Cerebellum (tissue), 4 donors: ENCODE measurements at places on chromosomes 1 and 21. TPM values are rescaled to one million over a fixed set of nuclear protein-coding genes. Genes with fewer than 3 reads are reported as not detected.

DNA sequence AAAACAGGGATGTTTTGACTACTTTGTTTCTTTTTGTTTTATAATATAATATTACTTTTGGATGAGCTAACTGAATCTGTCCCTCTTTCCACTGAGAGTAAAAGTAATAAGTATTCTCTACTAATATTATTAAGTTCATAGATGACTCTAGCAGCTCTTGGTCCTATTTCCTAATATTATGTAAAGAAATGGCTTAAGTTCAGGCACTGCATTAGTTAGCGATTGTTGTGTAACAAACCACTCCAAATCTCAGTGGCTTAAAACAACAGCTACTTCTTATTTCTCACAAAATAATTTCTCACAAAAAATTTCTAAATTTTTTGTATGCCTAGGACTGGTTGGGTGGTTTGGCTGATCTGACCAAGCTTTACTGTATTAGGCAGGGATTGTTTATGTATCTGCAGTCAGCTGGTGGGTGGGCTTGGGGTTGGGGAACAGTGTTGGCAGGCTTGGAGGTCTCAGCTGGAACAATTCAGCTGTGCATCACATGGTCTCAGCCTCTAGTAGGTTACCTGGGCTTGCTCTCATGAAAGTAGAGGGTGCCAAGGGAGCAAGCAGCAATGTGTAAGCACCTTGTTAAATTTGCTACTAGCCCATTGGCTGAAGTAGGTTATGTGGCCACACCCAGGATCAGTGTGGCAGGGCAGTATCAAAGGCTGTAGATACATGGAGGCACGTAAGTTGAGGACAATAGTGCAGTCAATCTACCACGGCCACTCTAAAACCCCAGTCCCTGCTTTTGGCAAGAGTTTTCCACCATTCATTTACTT is 8.8 kb upstream of the CCT8 start:
- no peak for DNase-seq

DNA sequence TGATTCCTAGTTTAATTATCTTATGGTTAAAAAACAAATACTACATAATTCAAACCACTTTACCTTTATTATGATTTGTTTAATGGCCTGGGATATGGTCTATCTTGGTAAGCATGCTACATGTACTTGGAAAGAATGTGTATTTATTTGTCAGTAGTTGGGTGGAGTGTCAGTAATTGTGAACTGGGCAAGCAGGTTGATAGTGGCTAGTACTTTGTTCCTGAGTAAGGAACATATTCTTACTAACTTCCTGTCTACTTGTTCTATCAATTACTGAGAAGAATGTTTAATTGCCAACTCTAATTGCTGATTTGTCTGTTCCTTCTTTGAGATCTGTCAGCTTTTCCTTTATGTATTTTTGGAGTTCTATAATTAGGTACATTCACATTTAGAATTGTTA is 49.2 kb upstream of the ABCG1 start:
- DNase-seq, result no peak

GRCh38 chr1:68205794-68206358 is 26.4 kb downstream of the WLS start:
- no peak for DNase-seq

The UMODL1 gene
- 0.09 TPM for total RNA-seq

The PLA2G4A gene
- 3.3 TPM for total RNA-seq

The KRTAP19-3 gene
- not detected for total RNA-seq

DNA sequence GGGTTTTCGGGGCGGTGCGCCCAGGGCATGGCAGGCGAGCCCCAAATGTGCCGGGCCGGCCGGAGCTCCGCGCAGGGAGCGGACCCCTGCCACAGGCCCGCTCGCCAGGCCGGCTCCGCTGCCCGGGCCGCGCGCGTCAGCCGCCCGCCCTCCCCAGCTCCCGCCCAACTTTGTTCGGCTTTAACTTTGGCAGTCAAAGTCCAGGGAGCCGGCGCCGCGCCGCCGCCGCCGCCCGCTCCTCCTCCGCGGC is 488 bp downstream of the SLC35D1 start:
- peak; percentile 42 for DNase-seq

DNA sequence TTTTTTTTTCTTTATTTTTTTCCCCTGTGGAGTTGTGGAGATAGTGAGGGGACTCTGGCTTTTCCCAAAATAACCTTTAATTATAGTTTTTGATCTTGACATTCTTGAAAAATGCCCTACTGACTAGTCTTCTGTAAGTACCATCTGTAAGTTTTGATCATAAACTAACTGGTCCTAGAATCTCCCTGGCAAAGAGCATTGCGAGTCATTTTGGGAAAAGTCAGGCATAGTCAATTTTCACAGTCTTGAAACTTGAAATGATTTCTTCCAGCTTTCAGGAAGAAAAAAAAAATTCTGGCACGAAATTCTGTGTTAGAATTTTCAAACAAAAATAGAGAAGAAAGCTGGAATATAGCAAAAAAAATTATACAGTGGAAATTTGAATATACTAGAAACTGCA is 181.2 kb upstream of the SNX7 start:
- DNase-seq, result no peak

- no peak for DNase-seq
Observed at GRCh38 chr1:96820107-96820506, 98.5 kb downstream of the PTBP2 start.

The RIMS3 gene
- total RNA-seq, result 28.9 TPM

- no peak for DNase-seq
Observed at GRCh38 chr1:41683681-41684500, 199.4 kb upstream of the EDN2 start.

DNA sequence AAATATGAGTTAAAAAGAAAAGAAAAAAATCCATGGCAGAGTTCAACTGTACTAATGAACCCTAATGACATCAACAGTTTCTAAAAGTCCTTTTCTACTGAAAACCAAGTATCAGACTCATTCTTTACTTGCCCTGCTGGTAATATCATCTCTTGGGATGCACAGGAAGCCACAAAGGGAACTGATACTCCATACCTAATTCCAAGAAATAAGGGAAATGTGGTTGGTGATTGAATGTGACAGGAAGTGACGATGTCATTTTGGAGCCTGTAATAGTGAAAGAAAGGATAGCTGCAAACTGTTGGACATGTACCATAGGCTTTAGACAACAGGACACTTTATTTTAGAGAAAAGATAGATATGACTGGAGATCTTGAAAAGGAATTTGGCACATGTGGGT is 98.7 kb upstream of the VAV3 start:
- DNase-seq, result no peak

DNA sequence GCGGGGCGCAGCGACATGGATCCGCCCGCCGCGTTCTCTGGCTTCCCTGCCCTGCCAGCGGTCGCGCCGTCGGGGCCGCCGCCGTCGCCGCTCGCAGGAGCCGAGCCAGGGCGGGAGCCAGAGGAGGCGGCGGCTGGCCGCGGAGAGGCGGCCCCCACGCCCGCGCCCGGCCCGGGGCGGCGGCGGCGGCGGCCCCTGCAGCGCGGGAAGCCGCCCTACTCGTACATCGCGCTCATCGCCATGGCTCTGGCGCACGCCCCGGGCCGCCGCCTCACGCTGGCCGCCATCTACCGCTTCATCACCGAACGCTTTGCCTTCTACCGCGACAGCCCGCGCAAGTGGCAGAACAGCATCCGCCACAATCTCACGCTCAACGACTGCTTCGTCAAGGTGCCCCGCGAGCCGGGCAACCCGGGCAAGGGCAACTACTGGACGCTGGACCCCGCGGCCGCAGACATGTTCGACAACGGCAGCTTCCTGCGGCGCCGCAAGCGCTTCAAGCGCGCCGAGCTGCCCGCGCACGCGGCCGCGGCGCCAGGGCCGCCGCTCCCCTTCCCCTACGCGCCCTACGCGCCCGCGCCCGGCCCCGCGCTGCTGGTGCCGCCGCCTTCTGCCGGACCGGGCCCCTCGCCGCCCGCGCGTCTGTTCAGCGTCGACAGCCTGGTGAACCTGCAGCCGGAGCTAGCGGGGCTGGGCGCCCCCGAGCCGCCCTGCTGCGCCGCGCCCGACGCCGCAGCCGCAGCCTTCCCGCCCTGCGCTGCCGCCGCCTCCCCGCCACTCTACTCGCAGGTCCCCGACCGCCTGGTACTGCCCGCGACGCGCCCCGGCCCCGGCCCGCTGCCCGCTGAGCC is 459 bp downstream of the FOXE3 start:
- no peak for DNase-seq
